Stimulated activated CD8-positive, alpha-beta memory T cell treated with anti-CD3 and anti-CD28 coated beads, Interleukin-7, amount 100 ng/mL, for 1 hour (primary cell): ENCODE measurements at places on chromosomes 13 and 19.
A peak's percentile ranks its signal among the peaks of the same experiment; 100 is the strongest.

GRCh38 chr19:35462476-35462953, 14.5 kb downstream of the FFAR2 start:
- peak; percentile 8 for DNase-seq

GRCh38 chr13:26482451-26483197, 74.9 kb upstream of the WASF3 start:
- DNase-seq, result peak; percentile 12

- peak; percentile 64 for DNase-seq
Observed at GRCh38 chr19:29680447-29680846, 15.2 kb downstream of the PLEKHF1 start.

DNA sequence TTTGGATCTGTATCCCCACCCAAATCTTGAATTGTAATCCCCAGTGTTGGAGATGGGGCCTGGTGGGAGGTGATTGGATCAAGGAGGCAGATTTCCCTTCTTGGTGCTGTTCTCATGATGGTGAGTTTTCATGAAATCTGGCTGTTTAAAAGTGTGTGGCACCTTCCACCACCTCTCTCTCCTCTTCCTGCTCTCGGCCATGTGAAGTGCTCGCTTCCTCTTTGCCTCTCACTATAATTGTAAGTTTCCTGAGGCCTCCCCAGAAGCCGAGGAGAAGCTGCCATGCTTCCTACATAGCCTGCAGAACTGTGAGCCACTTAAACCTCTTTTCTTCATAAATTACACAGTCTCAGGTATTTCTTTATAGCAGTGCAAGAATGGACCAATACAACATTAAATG, 15.7 kb downstream of the COMMD6 start:
- DNase-seq, result no peak

DNA sequence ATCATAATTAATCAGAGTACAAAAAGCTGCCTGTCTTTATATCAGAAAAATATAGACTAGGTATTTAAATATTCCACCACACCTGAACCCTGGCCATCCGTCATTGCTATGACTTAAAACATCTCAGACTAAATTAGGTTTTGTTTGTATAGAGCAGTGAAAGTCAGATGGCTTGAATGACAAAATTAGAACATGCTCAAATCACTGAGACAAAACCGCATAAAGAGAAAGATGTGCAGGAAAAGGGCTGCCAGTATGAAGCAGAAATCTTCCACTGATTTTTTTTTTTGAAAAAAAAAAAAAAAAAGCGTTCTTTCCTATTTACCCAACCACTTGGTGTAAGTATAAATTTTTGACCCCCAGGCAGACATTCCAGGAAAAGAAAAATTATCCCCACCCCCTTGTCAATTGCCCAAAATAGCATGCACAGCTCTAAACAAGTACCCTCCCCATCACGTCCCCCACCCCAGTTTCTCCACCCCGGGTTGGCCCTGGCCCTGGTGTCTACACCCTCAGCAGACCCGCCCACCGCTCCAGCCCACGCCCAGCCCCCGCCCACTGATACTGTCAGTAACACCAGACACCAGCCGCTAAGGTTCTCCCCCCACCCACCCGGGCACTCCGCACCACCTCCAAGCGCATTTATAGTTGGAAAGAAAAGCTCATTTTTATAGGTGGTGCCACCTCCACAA, 118.6 kb downstream of the URI1 start:
- no peak for DNase-seq

DNA sequence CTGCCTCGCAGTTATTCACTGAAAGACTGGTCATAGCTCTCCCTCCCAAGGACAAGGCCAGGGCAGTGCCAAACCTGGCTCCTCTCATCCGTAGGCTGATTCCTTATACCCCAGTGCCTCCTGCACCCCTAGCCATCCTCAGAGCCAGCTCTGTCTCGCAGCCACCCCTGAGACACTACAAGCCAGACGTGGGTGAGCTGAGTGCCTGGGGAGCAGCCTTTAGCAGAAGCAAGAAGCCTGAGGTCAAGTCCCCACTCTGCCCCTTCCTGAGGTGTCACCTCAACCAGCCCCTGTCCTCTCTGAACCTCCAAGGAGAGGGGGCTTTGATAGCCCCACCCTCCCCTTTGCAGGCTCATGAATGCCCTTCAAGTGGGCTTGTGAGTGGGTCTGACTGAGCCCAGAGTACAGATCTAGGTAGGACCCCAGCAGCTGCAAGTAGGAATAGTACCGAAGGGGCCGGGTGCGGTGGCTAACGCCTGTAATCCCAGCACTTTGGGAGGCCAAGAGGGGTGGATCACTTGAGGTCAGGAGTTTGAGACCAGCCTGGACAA, 14.8 kb upstream of the AKAP8L start:
- DNase-seq, result no peak

- DNase-seq, result no peak
Observed at GRCh38 chr13:71864094-71864985, 2.7 kb downstream of the DACH1 start.

GRCh38 chr19:924553-925086, 1.2 kb upstream of the ARID3A start:
- DNase-seq, result no peak

GRCh38 chr19:51541458-51542357, 10.2 kb upstream of the SIGLEC6 start:
- no peak for DNase-seq
